ENCODE measurements at places on chromosomes 5 and 9.

DNA sequence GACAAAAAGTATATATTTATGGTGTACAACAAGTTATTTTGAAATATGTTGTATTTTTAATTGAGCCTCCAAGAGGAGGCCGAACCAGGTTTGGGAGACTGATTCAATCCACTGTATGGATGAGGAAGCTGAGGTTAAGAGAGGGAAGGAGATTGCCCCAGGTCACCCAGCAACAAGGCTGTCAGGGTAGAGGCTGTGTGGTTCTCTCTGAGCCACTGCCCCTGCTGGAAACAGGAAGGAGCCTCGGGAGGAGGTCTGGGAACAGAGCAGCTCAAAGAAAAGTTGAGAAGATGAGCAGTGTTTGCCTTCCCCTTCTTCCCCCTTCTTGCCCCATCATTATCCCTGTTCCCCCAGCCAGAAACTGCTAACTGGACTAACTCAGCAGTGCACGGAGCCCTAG is 6.6 kb upstream of the FAT2 start:
- DNase-seq, result no peak

GRCh38 chr5:101658433-101658832 is 637.7 kb downstream of the SLCO4C1 start:
- DNase-seq, result no peak

DNA sequence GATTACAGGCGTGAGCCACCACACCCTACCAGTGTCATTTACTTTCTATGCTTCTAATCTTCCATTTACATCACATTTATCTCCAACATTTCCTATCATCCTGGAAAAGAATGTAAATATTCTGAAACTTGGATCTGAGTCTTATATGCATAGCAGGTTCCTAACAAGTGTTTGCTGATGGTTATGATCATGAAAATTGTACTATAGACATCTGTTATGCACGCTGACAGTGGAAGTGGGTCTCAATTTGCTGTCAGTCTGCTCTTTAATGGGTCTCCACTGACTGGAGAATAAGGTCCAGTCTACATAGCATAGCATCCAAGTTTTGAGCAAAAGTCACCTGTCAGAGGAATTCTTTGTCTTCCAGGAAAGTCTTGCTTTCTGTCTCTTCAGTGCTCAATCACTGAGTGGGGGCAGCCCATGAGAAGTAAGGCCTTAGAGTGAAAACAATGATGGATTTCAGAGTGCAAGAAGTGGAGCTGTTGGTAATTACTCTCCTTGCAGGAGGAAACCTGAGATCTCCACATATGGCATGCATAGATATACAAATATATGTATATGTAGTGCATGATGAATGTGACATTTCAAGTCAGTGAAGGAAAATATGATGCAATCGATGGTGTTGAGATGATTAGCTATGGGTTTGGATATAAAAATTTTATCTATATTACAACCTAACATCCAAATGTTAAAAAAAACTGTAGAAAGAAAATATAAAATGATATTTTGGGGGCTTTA is 29.2 kb upstream of the MSANTD3 start:
- no peak for DNase-seq

DNA sequence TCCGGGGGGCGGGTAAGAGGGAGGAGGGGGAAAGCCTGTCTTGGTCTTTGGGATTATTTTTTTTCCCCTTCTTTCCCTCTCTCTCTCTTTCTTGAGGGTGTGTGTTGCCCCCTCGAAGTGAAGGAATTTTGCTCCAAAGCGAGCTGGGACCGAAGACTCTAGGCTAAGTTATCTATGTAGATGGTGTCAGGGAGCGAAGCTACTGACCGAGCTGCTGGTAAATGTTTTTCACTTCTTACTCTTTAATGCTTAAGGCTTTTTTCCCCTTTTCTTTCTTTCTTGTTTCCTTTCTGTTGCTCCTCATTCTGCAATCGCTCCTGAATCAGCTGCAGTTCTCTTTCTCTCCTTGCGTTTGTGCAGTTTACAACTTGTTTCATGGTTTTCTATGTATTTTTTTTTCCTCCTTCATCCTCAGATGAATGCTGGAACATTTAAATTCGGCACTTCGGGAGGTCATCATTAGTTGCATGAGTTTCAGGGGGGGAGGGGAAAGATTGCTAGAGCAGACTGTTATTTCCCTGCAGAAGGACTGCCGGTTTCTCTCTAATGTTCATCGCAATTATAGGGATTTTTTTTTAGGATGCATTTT is 1312.0 kb upstream of the WWC1 start:
- DNase-seq, result no peak

- no peak for DNase-seq
Observed at GRCh38 chr9:88537761-88538091, 2.7 kb downstream of the NXNL2 start.

GRCh38 chr9:136133191-136133958 is 14.7 kb upstream of the TMEM250 start:
- DNase-seq, result no peak

DNA sequence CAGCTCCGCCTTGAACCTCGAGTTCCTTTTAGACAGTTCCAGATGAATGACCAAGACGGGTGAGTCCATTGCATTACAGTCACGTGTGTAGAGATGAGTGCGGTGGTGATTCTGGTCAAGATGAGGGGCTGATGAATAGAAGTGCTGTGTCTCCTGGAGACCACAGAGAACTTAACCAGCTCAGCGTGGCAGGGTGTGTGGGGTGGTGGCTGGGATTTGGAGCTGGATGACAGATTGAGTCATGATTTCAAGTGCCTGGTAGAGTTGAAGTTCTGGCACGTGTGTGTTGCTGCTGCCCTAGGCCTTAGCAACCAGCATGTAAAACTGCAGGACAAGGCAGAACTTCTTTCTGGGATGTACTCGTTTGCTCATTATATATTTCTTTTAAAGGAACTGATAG is 53.3 kb downstream of the PRRC2B start:
- no peak for DNase-seq

- DNase-seq, result no peak
Observed at GRCh38 chr5:34001241-34001841, 6.5 kb downstream of the AMACR start.

- DNase-seq, result no peak
Observed at GRCh38 chr5:35185518-35185917, 44.8 kb downstream of the PRLR start.

DNA sequence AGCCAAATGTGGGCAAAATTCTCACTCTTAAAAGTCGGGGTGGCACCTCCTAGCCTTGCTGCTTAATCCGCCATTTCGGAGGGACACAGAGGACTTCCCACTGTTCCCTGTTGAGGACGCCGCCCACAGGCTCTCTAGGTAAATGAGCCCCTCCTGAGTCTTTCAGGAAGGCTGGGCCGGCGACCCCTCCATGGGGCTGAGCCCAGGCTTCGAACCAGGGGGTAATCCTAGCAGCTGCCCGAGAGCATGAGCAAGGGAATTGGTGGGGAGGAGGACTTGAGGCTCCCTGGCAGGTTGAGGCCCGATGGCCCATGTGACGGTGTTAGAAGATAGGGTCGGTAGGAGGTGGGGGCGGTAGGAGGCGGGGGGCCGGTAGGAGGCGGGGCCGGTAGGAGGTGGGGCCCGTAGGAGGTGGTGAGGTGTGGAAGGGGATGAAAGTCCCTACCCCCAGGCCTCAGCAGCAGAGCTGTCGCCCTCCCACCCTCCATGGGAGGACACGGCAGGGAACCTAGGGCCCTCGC is 17.1 kb downstream of the SLC12A7 start:
- no peak for DNase-seq

DNA sequence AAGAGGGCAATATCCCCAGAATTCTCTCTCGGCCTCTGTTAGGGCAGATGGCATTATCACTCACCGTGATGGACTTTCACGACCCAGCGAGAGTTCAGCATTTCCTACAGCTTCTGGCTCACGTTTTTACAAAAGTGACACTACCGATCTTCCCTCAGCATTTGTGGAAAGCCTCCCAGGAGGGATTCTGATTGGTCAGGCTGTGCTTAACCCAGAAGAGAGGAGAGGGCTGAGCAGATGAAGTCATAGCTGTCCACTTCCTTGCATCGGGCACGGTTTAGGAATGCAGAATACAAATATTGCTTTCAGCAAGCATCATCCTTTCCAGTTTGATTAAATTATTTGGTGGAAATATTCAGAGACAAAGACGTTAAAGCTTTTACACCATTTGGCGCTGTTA is 277.4 kb upstream of the MSX2 start:
- DNase-seq, result no peak

DNA sequence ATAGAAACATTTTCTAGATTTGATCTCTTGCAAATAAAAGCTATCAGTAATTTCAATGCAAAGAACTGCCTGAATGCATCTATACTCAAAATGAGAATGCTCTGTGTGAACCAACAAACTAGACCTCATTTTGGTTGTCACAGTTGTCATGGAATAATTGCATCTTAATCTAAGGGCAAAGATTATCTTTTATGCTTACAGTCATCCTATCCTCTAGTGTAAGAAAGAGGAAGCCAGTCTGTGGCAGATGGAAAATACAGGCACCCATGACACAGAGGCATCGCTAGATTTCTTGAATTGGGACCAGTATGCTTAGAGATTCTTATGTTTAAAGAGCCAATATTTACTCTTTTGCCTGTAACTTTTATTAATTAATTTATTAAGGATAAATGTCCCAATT is 95.0 kb downstream of the MACIR start:
- DNase-seq, result no peak

DNA sequence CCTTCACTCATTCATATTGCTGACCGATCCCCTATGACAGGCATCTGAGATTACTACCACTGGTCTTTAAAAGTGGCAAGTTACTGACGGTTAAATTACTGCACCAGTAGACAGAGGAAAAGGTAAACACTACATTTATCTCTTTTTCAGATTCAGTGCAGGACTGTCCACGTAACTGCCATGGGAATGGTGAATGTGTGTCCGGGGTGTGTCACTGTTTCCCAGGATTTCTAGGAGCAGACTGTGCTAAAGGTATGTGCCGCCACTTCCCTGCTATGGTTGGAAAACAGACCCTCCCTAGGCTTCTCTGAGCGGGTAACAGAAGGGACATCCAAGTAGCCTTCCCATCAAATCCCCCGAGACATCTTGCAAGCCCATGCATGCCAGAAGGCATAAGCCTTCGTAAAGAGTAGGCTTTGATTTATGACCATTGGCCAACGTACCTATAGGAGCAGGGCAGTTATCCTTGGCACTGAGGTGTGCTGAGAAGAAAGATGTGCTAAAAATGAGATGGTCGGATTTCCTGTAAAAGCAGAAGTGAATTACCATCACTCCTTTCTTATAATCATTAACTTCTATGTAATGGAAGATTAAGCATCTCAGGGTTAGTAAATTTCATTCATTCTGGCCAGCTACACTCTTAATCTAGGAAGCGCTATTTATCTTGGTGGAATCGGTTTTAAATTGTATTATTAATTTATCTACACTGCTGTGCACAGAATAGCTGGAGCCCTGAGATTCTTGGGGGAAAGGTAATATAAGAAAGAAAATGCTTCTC is 193.4 kb upstream of the WWC1 start:
- no peak for DNase-seq

- DNase-seq, result no peak
Observed at GRCh38 chr5:143239882-143240518, 163.5 kb downstream of the NR3C1 start.

DNA sequence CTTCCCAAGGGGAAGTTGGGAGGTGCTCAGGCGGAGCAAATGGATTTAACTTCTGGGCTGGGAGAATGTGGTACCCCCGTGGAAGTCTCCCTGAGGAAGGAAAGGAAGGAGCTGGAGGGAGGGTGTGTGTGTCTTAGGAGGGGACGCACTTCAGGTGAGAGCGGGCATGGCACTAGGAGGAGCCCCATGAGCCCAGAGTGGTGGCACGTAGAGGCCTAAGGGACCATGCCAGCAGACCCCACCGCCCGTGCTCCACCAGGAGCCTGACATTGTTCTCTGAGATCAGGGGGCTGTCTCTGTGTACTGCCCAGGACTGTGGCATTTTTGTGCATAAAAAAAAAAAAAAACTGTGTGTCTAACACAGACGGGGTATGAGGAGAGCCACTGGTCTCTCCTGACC is 18.5 kb upstream of the AHRR start:
- no peak for DNase-seq

DNA sequence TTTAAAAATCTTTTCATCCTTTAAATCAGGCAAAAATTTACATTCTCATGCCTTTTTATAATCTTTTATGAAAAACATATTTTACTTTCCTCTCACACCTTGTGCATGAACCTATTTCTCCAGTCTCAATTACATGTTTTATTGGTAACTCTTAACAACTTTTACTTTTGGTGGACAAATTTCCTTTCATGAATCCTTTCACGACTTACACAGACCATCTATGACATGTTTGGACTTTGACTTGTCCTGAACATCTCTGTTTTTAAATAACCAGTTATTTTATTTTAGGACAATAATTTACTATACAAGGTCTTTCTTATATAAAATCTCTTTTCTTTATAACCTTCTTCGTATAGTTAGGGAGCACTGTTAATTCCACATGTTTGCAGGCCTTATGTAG is 26.5 kb upstream of the MTMR12 start:
- DNase-seq, result no peak

GRCh38 chr5:35004200-35004599 is 43.5 kb downstream of the AGXT2 start:
- no peak for DNase-seq

GRCh38 chr5:160325716-160326115 is 13.4 kb upstream of the CCNJL start:
- no peak for DNase-seq

DNA sequence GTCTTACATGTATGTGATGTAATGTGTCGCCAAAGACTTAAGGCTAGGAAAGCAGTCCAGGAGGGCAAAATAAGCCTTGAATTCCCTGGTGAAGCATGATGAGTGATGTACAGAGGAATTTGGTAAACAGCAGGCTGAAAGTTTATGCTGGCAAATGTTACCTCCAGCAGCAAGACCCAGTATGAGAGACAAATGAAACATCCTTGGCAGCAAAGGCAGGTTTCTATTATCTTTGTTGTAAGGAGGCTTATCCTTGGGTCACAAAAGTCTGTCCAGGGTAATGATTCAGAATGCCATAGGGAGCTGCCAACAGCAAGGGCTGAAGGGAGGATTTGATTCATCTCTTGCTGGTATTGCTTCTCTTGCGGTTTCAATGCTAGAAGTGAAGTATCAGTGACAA is 75.9 kb upstream of the HTR4 start:
- no peak for DNase-seq

- DNase-seq, result no peak
Observed at GRCh38 chr5:179139936-179140235, 79.7 kb downstream of the ZNF354C start.

GRCh38 chr5:77632526-77633206 is 5.8 kb downstream of the OTP start:
- no peak for DNase-seq

DNA sequence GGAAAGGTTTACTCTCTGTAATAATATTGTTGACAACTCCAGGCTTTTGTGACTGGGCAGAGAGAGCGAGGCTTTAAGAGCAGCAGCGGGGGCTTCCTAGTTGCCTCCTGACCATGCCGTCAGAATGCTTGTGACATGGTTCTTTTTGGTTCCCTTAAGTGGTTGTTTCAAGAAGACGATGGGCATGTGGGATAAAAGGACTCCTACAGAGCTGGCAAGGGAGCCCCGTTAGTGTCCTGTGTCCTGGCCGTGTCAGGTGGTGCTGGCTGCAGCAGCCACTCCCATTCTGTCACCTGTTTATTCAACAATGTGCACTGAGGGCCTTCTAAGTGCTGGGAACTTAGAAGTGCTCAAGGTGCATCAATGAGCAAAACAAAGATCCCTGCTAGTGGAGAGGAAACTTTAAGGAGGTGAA is 19.7 kb downstream of the LCP2 start:
- no peak for DNase-seq

GRCh38 chr9:128124873-128125579 is 2.5 kb downstream of the PTGES2 start:
- no peak for DNase-seq

- DNase-seq, result no peak
Observed at GRCh38 chr5:35618781-35619180, 1.1 kb downstream of the SPEF2 start.
